ENCODE measurements at places on chromosomes 5 and 9.

DNA sequence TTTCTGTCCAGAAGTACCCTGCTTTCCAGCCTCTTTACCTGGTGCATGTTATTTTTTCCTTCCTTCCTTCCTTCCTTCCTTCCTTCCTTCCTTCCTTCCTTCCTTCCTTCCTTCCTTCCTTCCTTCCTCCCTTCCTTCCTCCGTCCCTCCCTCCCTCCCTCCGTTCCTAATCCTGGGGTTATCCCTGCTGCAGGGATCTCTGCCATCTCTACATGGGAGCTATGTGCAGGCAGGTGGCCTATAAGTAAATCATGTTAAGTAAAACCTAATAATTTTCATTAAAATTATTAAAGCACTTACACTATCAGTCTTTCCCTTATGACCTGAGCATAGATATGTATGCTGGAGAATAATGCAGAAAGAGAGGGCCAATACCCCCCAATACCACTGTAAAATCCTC, 351.9 kb downstream of the ZSWIM6 start:
- DNase-seq, result no peak

- no peak for DNase-seq
These were observed 9.3 kb upstream of the OR13F1 start for GRCh38 chr9:104494808-104495207.

DNA sequence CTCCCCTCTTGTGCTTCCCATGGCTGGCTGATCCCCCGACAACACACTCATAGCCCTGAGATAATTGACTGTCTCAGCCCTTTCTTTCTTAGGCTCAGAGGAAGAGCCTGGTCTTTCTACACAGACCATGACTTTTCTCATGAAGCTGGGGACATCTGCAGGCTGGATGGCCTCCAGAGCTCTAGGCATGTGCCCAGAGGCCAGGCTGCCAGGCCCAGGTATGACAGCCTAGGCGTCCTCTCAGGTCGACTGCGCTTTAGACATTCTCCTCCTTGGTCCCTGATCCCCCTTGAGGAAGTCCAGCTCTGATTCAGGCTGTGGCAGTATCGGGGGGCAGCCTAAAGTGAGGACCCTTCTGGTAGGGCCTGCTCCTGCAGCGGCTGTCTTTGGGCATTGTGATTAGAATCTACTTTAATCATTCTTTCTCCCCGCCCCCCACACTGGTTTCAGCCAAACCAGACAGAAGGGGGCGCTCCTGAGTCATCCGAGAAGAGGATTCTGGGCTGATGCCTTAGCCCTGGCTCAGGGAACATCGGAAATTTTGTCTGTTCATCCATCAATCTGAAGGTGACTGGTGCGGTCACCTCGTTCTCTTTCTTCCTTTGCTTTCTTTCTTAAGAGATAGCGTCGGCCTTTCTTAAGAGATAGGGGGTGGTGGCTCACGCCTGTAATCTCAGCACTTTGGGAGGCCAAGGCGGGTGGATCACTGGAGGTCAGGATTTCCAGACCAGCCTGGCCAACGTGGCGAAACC, 66.5 kb upstream of the HSPA9 start:
- DNase-seq, result peak; percentile 59

DNA sequence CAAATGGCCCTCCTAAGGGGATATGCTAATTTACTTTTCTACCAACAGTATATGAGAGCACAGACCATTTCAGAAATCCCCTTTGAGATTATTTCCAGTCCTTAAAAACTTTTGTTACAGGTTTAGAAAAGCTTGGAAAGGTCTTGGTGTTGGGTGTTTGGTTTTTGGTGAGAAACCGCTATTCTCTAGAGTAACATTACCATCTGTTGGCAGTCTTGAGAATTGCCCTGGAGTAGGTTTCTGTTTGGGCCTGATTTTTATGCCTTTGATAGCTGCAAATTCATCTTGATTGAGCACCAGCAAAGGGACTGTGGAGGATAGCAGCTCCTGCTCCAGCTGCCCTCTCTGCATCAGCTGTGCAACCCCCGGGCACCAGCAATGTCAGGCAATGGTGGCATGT, 8.0 kb downstream of the NUDT2 start:
- DNase-seq, result no peak

DNA sequence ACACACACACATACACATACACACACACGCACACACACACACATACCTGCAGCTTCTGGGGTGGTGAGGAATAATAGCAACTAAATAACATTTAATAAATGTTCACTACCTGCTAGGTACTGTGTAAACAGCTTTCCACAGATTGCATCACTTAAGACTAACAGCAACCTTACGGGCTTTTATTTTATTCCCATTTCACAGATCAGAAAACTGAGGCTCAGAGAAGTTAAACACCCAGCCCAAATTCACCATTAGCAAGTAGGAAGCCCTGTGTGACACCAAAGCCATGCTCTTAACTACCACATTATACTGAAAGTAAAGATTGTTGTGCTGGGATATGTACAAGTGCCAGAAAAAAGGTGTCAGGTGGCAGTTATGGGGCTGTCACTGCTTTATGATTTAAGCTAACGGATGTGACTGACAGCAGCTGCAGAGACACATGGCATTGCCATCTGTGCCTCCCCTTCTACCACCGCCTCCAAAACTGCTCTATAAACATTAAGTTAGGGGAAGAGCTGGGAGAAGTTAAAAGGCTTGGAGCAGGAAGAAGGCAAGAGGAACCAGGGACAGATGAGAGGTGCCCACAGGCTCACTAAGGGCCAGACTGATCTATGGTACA, 13.6 kb downstream of the MTMR12 start:
- DNase-seq, result no peak

DNA sequence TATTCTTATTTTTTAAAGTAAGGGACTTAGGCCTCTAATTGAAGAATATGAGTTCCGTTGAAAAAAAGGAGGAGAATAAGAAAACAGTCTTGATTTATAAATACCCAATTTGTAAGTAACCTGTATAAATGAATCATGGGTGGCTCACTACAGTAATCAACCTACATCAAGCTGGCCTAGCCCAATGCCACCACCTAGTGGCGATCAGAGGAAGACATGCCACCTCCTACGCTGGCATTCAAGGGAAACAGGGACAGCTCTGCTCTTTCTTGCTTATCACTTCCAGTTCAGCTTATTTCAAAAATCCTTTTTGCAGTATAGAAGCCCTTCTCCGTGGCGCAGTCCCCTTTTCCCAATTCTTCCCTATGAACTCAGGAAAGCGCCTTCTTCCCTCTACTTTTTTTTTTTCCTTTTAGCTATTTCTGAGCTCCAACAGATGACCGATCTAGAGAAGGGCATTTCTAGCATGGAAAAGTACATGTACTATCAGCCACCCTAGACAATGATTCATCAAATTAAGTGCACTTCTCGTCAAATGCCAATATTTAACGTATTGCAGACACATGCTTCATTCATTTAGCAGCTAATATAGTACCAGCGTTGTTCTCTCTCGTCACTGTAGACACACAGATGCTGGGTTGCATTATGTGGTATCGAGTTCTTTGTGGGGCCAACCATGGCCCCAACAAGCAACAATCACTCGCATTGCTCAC, 28.3 kb downstream of the PTPN3 start:
- DNase-seq, result peak; percentile 44

DNA sequence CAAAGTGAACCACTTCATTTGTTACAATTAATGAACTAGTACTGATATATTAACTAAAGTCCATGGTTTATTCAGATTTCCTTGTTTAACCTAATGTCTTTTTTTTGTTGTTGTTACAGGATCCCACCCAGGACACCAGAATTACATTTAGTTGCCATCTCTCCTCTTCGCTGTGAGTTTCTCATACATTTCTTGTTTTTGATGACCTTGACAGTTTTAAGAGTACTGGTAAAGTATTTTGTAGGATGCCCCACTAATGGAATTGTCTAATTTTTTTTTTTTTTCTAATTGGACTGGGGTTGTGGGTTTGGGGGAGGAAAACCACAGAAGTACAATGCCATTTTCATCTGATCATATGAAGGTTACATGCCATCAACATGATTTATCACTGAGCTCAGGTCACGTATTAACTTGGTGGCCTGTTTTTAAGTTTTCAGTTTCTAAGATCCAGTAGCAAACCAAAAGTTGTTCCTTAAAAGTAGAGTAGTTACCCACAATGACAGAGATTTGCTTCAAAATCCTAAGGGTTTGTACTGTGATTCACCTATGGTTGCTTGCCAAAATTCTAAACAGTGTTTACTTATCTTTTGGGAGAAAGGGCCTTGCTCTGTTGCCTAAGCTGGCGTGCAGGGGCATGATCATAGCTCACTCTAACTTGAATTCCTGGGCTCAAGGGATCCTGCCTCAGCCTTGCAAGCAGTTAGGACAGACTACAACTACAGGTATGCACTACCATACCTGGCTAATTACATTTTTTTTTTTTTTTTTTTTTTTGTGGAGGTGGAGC, 4.5 kb upstream of the OTULIN start:
- DNase-seq, result no peak

- DNase-seq, result no peak
These were observed 216.8 kb upstream of the RGMB start for GRCh38 chr5:98556712-98557111.

DNA sequence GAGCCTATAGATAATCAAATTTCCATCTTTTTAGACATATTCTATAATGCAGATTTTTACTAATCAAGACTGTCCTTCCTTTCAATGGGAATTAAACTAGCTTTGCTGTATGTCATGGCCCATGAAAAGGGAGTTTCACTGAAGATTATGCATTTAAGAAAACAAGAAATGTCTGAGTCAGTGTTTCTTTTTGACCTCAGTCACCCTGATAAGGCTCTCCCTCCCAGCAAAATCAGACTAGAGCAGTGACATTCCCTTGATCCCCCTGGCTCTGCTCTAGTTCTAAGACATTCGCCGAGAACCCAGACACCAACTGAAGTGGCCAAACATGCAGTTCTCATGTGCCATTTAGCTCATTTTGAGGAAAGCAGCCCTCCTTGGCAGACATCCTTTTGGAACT, 442.0 kb downstream of the ACTL7B start:
- no peak for DNase-seq

- DNase-seq, result no peak
These were observed 59.8 kb downstream of the NDFIP1 start for GRCh38 chr5:142168365-142168764.

DNA sequence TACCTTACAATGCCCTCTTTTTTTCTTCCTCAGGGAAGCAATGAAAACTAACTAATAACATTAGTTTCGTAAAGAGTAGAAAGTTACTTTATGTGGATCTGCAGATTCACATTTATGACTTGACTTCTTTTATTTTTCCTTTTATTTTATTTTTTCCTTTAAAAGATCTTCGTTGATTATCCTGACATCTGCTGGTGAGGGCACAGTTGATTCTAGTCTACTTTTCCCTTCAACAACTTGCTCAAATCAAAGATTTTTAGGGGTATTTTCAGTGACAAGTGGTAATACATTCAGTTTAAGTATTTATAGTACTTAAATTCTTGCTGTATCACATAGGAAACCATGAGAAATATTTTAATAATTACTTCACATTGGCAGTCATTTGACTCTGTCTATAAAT, 4.9 kb downstream of the EDIL3 start:
- no peak for DNase-seq

- no peak for DNase-seq
These were observed 61.3 kb downstream of the AMBP start for GRCh38 chr9:114016629-114017423.

DNA sequence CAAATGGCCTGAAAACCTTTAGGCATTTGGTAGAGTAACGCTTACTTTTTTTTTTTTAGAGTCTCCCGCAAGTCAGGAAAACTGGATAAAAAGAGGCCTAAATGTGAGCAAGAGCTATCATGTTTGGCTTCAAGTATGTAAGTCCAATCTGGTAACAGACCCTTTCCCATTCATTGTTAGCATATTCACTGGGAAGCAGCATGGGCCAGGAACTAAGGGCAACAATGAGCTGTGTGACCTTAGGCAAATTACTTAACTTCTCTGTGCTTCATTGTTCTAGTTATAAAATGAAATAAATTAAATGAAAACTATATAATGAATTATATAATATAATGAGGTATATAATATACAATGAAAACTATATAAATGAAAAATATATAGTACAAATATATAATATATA, 114.3 kb upstream of the PCA3 start:
- DNase-seq, result no peak

- DNase-seq, result no peak
These were observed 53.4 kb downstream of the ROR2 start for GRCh38 chr9:91896513-91897121.

DNA sequence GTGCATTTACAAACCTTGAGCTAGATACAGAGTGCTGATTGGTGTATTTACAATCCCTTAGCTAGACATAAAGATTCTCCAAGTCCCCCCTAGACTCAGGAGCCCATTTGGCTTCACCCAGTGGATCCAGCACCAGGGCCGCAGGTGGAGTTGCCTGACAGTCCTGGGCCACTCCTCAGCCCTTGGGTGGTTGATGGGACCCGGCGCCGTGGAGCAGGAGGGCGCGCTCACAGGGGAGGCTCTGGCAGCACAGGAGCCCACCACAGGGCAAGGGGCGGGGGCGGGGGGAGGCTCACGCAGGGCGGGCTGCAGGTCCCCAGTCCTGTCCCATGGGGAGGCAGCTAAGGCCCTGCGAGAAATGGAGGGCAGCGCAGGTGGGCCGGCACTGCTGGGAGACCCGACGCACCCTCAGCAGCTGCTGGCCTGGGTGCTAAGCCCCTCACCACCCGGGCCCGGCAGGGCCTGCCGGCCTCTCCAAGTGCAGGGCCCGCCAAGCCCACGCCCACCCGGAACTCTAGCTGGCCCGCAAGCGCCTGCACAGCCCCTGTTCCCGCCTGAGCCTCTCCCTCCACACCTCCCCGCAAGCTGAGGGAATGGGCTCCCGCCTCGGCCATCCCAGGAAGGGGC, 613.5 kb downstream of the TLE4 start:
- no peak for DNase-seq

GRCh38 chr5:96004087-96004486, 42.4 kb upstream of the ELL2 start:
- no peak for DNase-seq

DNA sequence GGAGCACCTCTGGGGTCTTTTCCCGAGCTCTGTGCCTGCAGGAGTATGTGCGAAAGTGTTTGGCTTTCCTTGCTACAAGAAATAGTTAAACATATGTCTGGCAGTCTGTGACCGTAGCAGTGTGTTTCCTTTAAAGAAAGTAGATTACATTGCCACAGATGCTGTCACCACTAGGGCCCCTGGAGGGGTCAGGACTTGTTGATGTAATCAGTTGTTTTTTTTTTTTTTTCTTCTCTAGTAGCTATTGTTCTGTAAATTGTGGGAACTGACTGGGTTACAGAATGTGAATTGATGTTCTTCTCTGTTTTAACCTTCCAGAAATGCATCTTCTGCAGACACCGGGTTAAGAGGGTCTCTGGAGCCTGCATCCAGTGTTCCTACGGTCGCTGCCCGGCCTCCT, 345.6 kb downstream of the KDM4C start:
- DNase-seq, result no peak

GRCh38 chr9:105502276-105502675, 54.4 kb downstream of the FSD1L start:
- DNase-seq, result no peak

- no peak for DNase-seq
These were observed 96.8 kb upstream of the ADAMTS16 start for GRCh38 chr5:5043346-5043745.

GRCh38 chr5:143717400-143717799, 94.6 kb upstream of the HMHB1 start:
- no peak for DNase-seq

DNA sequence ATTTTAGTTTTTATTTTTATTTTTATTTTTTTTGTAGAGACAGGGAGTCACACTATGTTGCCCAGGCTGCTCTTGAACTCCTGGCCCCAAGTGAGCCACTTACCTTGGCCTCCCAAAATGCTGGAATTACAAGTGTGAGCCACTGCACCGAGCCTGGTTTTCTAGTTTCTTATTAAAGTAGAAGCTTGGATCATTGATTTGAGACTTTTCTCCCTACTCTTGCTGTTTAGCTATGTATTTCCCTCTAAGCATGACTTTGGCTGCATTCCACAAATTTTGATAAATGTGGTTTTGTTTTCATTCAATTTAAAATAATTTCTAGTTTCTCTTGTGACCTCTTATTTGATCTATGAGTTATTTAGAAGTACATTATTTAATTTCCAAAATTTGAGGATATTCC, 10.4 kb downstream of the SNX2 start:
- no peak for DNase-seq

Data from stimulated activated CD4-positive, alpha-beta T cell treated with anti-CD3 and anti-CD28 coated beads, Interleukin-12 subunit alpha, Interleukin-12 subunit beta, amount 100 ng/mL, for 24 hours (primary cell).